Stimulated activated CD4-positive, alpha-beta T cell treated with anti-CD3 and anti-CD28 coated beads, Interleukin-1b, Interleukin-23, amount 100 ng/mL, for 4 hours (primary cell): ENCODE measurements at places on chromosomes 12 and 14.
A peak's percentile ranks its signal among the peaks of the same experiment; 100 is the strongest.

DNA sequence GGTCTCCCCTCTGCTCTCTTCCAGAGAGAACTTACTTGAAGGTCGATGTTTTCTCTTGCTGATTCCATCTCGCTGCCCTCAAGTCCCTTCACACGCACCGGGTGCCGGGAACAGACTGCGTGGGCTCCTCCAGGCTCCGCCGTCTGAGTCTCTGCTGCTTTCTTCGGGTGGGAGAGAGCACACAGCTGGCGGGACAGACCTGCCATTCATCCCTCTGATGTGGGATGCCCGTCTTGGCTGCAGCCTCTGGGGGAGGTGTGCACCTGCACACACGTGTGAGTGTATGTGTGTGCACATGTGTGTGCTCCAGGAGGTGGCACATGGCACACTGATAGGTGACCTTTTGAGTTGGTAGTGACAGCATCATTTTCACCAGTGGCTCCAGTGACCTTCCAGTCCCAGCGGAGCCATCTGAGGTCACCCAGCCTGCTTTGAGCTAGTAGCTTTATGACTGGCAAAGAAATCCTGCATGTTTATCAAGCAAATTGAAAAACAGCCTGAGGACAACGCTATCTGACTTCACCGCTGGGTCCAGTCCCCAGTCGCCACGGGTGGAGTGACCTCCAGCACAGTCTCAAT is at the start of gene NINJ2:
NINJ2 (minus strand) TSS at position 153 of the 579 bp plus-strand sequence; CDS start at position 68, 85 bp downstream.
- DNase-seq, result no peak

- DNase-seq, result no peak
Observed at GRCh38 chr12:3032770-3033538, 44.2 kb upstream of the TSPAN9 start.

- no peak for DNase-seq
Observed at GRCh38 chr12:113461666-113462065, 10.0 kb downstream of the LHX5 start.

- DNase-seq, result no peak
Observed at GRCh38 chr12:3920351-3921150, 47.4 kb upstream of the PARP11 start.

- no peak for DNase-seq
Observed at GRCh38 chr14:73476451-73476931, 14.2 kb upstream of the RIOX1 start.

- no peak for DNase-seq
Observed at GRCh38 chr14:45526715-45527549, 273.9 kb upstream of the MIS18BP1 start.

GRCh38 chr12:125418902-125419564 is 353.8 kb downstream of the AACS start:
- DNase-seq, result no peak

- DNase-seq, result no peak
Observed at GRCh38 chr14:68810173-68811153, 17.6 kb upstream of the ZFP36L1 start.

- no peak for DNase-seq
Observed at GRCh38 chr14:51308866-51309265, 68.8 kb downstream of the TMX1 start.

- DNase-seq, result no peak
Observed at GRCh38 chr12:10310926-10311720, 3.5 kb downstream of the KLRD1 start.

DNA sequence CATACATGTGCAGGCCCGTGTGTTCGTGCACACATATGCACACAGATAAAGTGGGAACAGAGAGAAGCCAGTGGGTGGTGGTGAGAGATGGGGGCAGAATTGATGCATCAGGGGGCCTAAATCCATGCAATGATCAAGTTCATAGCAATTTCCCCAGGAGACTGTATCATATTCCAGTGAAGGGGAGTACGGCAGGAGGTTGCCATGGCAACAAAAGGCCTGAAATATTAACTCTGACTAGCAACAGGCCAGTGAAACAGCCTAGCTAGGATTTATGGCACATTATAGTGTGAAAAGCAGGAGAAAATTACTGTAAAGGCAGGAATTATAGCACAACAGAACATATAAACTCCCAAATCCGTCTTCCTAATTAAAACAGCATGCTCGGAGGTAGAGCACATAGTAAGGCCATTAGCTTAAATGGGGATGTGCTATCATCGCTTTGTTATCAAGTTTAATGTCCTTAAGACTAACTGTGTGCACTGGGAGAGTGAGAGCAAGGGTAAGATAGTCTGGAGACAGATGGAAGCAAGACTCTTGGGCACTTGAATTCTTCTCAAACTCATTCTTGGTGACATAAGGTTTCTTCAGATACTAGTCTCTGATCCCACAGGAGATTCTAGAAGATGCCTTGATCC is 806.3 kb downstream of the DIO2 start:
- DNase-seq, result no peak

- DNase-seq, result peak; percentile 81
Observed at GRCh38 chr12:7108796-7109571, at the start of gene C1RL. Gene C1RL, minus strand, starts transcription at chr12:7109214. Its CDS starts 34 bp downstream, at chr12:7109180.

- no peak for DNase-seq
Observed at GRCh38 chr12:2739832-2740641, 54.7 kb upstream of the FKBP4 start.

GRCh38 chr12:76781321-76781720 is 17.4 kb downstream of the ZDHHC17 start:
- no peak for DNase-seq

DNA sequence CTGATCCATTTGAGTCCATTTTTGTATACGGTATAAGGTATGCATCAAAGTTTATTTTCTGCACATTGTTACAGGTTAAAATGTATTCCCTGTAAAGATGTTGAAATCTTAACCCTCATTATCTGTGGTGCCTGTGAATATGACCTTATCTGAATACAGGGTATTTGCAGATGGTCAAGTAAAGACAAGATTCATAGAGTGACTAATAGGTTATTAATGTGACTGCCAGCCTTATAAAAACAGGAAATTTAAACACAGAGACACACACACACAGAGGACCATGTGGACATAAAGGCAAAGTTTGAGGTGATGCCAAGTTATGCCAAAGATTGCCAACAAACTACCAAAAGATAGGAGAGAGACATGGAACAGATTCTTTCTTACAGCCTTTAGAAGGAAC is 347.2 kb upstream of the DCN start:
- no peak for DNase-seq

DNA sequence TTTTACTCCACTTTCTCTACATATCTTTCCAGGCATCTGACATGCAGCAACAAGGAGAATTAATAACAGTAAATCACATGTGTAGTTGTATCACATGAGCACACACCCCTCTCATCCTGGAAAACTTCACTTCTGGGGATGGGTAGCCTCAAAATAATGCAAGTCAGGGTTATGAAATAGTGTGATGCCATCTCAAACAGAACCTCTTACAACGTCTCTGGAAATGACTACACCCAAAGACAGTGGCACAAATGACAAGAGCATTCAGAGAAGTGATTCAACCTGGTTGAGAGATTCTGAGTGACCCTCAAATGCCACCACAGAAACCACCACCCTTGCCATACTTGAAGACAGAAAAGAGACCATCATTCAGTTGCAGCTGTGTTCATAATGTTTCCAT is 2.8 kb downstream of the DIO2 start:
- DNase-seq, result no peak

DNA sequence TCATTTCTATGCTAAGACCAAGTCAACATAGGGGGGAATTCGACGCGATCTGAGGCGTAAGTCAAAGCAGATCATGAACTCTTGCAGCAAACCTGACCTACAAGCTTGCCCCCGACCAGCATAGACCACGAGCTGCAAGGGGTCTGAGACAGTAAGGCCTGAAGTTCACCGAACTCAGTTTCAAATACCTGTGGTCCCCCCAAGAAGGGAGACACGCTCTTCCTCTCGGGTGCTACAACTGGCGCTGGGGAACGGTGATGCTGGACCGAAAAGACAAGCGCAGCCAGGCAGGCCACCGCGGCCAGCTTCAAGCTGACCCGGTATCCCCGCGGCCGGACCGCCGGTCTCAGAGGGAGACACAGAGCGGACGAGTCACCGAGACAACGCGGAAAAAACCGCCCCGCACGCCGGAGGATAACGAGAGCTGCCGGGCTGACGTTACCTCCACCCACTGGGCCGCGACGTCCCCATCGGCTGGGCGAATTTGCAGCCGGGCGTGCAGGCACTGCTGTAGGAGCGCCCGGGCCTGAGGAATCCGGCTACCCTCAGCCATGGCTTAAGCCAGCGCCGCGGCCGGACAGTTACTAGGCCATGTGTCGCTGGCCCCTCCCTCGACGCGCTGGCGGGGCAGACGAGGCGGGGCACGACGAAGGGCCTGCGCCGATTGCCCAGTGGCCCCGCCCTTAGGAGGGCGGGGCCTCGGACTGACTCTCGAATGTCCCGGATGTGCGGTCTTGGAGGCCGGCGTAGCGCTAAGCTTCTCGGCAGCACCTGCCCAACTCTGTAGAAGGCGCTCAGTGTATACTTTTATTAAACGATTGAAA is at the start of gene DTD2:
DTD2 (minus strand) TSS at position 666 of the 824 bp plus-strand sequence; CDS start at position 553, 113 bp downstream.
- DNase-seq, result peak; percentile 90

DNA sequence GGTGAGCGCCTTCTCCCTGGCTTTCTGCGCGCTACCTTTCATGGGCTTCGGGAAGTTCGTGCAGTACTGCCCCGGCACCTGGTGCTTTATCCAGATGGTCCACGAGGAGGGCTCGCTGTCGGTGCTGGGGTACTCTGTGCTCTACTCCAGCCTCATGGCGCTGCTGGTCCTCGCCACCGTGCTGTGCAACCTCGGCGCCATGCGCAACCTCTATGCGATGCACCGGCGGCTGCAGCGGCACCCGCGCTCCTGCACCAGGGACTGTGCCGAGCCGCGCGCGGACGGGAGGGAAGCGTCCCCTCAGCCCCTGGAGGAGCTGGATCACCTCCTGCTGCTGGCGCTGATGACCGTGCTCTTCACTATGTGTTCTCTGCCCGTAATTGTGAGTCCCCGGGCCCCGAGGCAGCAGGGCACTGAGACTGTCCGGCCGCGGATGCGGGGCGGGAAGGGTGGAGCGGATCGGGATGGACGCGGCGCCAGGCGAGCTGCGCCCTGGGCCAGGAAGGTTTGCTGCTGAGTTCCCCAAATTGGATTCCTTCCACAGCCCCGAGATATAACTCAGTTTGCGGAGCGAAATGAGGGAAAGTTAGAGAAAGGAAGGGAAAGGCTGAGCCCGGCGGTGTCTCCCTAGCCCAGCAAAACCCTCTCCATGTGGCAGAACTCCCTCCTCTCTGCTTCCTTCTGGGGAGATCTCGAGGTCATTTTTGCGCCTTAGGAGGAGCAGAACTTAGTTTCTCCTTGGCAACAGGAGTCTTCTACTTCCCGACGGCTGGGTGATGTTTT is 972 bp downstream of the PTGDR start:
- DNase-seq, result no peak

DNA sequence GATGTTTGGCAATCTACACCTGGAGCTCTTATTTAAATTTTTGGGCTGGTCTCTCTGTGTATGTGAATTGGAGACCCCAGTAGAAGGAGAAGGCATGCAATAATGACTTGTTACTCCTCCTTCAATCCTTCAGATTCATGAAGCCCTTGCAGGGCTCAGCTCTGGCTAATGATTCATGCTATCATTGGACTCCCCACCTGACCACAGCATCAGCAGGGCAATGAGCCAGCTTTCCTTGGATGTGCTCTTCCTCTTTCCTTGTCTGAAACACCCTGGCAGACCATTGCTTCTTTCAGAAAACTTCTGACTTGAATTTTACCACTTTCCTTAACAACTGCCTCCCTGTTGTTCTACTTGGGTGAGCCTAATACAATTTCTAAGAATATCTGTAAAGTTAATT is 1019.2 kb downstream of the AACS start:
- no peak for DNase-seq

DNA sequence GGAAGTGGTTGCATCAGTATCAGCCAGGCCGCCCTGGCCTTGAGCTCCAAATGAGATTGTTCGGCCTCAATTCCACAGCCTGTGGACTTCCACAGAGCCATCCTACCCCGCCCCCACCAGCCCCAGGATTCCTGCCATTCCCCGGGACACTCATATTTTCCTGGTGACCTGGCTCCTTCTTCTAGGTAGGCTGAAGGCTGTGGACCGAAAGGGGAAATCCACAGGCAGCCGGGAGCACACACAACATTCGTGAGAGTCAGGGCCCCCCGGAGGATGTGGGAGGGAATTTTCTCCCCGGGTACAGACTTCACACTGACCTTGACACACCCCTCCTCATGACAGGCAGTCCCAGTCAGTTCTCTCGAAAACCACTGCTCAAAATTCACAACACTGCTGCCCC is 39.9 kb downstream of the RIN3 start:
- no peak for DNase-seq

DNA sequence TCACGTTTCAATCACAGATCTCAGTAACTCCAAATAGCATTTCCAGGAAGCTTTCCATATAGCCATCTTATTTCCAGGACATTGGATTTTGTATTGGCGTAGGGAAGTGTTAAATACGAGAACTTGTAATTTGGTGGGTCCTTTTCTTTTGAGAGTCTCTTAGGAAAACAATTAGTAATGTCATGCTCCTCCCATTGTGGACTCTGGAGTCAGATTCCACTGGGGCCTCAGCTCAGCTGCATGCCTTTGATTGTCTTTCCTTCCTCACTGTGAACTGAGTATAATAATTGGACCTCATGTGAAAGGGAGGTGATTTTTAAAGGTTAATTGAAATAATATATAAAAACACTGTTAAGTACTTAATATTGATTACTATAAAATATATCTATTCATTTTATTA is 462.6 kb downstream of the NPAS3 start:
- no peak for DNase-seq

DNA sequence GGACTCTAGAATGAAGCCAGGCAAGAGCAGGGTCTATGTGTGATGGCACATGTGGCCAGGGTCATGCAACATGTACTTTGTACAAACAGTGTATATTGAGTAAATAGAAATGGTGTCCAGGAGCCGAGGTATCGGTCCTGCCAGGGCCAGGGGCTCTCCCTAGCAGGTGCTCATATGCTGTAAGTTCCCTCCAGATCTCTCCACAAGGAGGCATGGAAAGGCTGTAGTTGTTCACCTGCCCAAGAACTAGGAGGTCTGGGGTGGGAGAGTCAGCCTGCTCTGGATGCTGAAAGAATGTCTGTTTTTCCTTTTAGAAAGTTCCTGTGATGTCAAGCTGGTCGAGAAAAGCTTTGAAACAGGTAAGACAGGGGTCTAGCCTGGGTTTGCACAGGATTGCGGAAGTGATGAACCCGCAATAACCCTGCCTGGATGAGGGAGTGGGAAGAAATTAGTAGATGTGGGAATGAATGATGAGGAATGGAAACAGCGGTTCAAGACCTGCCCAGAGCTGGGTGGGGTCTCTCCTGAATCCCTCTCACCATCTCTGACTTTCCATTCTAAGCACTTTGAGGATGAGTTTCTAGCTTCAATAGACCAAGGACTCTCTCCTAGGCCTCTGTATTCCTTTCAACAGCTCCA is 39.6 kb downstream of the DAD1 start:
- no peak for DNase-seq

DNA sequence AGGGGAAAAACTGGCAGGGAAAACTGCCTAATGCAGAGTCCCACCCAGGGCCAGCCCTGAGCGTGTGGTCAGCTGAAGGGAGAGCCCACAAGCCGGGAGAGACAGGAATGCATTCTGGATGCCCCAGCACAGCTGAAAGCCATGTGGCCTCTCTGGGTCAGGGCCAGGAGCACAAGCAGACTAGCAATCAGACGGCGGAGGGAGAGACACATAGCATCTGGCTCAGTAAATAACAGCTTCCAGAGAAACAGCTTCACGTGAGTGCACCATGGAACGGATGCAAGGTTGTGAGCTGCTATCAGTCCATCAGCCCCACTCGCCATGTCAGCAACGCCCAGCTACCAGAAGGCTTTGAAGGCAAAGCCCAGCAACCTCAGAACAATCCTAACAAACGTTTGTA is 28.2 kb upstream of the TMEM106C start:
- DNase-seq, result no peak
